ENCODE measurements at places on chromosomes 5 and 9. TPM values are rescaled to one million over a fixed set of nuclear protein-coding genes. Genes with fewer than 3 reads are reported as not detected.
A peak's percentile ranks its signal among the peaks of the same experiment; 100 is the strongest.

The KIF24 gene
- 1.7 TPM for total RNA-seq

- peak; percentile 84 for DNase-seq
These were observed 185.8 kb downstream of the PCSK1 start for GRCh38 chr5:96247097-96247701.

- no peak for DNase-seq
These were observed 6.6 kb upstream of the TBC1D2 start for GRCh38 chr9:98262056-98262455.

DNA sequence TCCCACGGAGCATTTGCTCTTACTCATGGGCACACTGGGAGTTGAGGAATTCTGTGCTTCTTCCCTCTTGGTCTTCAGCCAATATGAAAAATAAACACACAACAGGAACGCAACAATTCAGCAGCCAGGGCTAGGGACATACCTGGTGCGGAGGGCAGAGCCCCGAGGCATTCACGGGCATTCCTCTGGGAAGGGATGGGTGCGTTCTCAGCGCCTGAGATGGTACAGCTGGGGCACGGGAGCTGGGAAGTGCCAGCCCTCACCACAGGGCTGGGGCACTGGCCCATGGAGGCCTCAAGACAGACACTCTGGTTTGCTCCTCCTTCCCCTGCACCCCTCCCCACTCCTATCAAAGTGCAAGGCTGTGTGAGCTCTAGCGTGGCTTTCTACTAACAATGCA is 2.1 kb downstream of the SLC6A3 start:
- no peak for DNase-seq

The GCNT4 gene
- 1.4 TPM for total RNA-seq

DNA sequence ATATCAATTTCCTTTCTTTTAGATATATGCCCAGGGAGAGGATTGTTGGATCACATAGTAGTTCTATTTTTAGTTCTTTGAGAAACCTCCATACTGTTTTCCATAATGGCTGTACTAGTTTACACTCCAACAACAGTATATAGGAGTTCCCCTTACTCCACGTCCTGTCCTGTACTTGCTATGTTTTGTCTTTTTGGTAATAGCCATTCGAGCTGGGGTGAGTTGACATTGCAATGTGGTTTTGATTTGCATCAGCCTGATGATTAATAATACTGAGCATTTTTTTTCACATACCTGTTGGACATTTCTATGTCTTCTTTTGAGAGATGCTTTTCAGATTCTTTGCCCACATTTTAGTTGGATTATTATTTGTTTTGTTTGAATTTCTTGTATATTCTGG is 445.9 kb downstream of the NTRK2 start:
- DNase-seq: no peak

DNA sequence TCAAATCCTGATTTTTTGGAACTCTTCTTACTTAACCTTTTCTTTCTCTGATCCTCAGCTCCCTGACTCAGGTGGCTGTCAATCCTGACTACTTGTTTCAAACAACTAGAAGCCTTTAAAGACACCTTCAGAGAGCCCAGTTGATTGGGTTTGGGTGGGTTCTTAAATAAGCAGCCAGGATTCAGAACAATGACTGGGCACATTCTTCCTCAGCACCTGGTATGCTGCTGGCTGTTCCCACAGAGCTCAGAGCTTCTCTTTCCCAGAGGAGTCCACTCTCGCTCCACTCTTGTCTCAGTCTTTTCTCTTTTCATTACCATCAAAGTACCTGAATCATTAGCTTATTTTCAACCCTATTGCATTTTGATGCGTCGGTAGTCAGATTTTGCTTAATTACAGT is 22.5 kb downstream of the PCSK5 start:
- no peak for DNase-seq

DNA sequence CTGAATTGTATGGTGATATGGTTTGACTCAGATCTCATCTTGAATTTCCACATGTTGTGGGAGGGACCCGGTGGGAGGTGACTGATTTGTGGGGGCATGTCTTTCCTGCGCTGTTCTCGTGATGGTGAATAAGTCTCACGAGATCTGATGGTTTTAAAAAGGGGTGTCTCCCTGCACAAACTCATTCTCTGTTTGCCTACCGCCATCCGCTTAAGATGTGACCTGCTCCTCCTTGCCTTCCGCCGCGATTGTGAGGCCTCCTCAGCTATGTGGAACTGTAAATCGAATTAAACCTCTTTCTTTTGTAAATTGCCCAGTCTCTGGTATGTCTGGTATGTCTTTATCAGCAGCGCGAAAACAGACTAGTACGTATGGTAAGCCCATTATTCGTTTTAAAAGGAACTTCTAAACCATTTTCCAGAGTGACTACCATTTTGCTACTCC is 48.7 kb downstream of the SLC36A1 start:
- DNase-seq: no peak

DNA sequence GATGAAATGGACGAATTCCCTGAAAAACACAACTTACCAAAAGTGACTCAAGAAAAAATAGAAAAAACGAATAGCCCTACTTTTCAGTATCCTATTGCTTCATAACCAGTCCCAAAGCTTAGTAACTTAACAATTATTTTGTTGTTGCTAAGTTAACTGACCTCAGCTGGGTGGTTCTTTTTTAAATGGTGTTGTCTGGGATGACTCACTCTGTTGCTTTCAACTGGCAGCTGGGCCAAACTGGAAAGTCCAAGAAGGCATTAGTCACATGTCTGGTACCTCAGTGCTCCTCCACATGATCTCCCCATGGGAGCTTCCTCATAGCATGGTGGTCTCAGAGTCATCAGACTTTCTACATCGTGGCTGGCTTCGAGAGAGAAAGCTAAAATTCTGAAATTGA is 47.8 kb upstream of the ADAMTS2 start:
- DNase-seq: no peak

The RANBP3L gene
- 17.7 TPM for total RNA-seq

GRCh38 chr9:108668191-108668937 is 187.4 kb downstream of the ACTL7B start:
- DNase-seq: no peak

The FOXD4L5 gene
- not detected for total RNA-seq

DNA sequence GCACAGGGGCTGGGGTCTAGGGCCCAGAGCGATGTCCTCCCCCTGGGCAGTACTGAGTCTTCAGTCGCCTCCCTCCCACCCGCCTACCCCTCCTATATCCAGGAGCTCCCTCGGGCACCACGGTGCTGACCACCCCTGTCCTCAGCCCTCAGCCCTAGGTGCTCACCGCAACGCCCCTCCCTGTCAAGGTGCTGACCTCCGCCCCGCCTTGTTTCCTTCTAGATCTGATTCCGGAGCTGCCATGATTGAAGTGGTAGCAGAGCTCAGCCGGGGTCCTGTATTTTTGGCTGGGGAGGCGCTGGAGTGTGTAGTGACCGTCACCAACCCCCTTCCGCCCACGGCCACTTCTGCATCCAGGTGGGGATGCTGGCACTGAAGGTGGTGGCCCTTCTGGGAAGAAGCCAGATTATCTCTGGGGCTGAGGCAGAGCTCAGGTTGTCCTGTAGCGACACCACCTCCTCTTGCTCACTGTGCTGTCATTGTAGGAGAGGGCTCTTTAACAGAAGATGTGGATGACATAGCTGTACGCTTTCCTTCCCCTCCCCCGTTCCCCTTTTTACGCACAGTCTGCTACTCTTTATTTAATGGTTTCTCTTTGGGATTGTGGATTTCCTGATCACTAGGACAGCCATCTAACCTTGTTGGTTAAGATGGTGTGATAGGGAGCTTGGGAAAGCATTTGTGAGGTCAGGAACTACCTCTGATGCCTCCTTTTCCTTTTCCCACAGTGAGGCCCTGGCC is 598 bp downstream of the RGP1 start:
- DNase-seq: peak; percentile 20

The PCDHGA1 gene
- 4.8 TPM for total RNA-seq

The PCDHGA12 gene
- 3.8 TPM for total RNA-seq

- DNase-seq: no peak
These were observed 91.1 kb downstream of the ZNF608 start for GRCh38 chr5:124655251-124655917.

- no peak for DNase-seq
These were observed 46.5 kb upstream of the ANGPTL2 start for GRCh38 chr9:127168756-127169574.

DNA sequence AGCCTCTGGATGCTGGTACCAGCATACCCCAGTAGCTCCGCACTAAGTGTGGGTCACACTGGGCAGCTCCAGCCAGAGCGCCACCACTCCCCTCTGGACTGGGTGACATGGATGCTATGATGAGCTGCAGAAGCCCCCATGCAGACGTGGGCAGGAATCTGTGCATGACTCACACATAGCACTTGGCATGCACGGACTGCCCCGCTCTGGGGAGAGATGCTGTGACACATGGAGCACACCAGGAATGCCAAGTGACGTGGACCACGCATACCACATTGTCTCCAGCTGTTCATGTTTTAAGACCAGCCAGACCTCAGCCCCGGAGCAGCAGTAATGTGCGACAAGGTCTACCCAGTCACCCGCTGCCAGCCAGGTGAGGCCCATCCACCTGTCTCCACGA is 64.1 kb downstream of the SEMA4D start:
- DNase-seq: no peak

- DNase-seq: no peak
These were observed 51.2 kb upstream of the FSTL4 start for GRCh38 chr5:133663397-133664054.

The ELL2 gene
- 80.0 TPM for total RNA-seq
